MG63 (cell line): ENCODE measurements at places on chromosomes 12 and 14. TPM values are rescaled to one million over a fixed set of nuclear protein-coding genes. Genes with fewer than 3 reads are reported as not detected.
A peak's percentile ranks its signal among the peaks of the same experiment; 100 is the strongest.

The RNASE4 gene
- total RNA-seq: 2.3 and 6.1 TPM in 2 replicates

GRCh38 chr12:102728506-102729242, 188.4 kb downstream of the PAH start:
- DNase-seq: no peak

DNA sequence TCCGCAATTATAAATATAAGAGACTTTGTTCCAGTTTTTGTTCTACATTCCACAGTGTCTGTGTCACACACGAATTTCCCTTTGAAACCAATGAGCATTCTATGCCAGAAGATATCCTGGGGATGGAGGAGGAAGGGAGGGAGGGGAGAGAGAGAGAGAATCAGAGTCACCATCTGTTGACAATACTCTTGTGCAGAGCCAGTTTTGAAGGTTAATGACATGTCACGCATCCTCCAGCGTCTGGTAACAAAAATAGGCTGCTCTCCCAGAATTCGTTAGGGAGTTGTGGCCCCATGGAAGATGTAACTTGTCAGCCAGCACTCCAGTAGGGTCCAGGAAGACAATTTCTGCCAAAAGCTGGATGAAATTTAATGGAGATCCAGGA, 213.5 kb upstream of the KRR1 start:
- DNase-seq: peak; percentile 64

DNA sequence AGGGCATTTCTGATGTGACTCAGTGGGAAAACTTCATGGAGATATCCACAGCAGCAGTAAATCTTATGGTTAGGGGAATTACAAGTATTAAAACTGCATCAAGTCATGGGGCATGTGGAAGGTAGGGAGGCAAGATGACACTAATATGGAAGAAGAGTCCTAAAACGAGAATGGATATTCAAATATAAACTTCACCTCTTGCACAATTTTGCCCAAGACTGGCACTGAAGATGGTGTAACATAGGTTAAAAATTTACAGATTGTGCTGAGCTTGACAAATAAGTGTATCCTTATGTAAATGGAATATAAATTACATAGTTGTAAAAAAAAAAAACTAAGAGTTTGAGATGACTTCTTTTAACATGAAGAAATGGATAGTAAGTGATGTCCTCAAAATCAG, 12.8 kb downstream of the ETFRF1 start:
- DNase-seq: no peak
